ENCODE measurements at places on chromosomes 7 and 10. TPM values are rescaled to one million over a fixed set of nuclear protein-coding genes. Genes with fewer than 3 reads are reported as not detected.

- peaks cover 3% of the 10 kb centered on the region for H3K36me3 ChIP-seq
- H3K27ac ChIP-seq = no peak overlapping the region
- DNase-seq = no peak
- H3K27me3 ChIP-seq = peaks cover 43% of the 10 kb centered on the region
Observed at GRCh38 chr7:26853788-26854393, 10.5 kb downstream of the SKAP2 start.

DNA sequence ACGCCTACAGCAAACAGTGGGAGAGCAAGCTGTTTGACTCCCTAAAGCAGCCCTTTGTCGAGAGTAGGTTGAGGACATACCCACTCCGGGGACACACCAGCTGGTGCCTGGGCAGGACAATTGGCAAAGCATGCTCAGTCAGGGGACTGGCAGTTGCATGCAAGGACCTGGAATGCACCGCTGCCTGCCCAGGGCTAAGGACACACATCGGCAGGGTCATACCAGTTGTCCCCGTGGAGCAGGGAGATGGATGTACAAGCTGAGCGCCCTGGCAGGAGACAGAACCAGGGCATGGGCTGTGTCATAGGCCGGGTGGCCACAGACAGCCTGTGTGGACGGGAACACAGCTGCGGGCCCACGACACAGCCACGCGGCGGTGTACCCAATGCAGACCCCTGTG is 18.3 kb upstream of the ELN start:
- no peaks in the 10 kb centered on the region for H3K36me3 ChIP-seq
- no peak for DNase-seq
- peaks cover 88% of the 10 kb centered on the region for H3K4me1 ChIP-seq
- H3K27me3 ChIP-seq = no peaks in the 10 kb centered on the region
- no peak overlapping the region for H3K4me3 ChIP-seq
- H3K27ac ChIP-seq = peak overlapping the region; percentile 99

DNA sequence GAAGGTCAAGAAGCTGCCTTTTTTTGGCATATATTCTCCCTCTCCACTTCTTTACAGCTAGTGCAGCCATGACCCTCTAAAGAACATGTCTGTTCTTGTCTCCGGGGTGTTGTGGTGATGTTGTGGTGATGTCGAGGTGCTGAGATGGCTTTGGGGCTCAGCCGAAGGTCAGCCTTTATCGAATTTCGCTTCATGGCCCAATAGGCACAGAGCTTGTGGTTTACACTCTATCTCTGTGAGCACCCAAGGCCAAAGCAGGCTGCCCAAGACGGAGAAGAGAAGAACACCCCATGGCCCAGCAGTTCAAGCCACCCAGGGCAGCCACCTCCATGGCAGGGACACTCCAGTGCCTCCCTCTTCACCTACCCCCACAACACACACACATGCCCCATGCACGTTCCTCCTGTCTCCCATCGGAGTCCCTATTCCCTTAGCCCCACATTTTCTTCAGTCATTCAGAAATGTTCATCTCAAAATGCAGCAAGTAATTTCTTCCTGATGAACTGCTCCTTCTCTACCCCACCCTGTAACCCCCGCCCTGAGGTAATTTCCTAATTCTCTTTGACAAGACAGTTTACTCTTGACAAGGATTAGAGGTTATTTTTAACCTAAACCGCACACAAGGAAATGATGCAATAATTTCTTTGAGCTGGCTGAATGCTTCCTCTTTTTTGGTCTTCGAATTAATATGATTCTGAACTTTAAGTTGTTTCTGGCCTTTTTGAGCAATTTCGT is 18.6 kb upstream of the ADRB1 start:
- H3K27me3 ChIP-seq = no peaks in the 10 kb centered on the region
- H3K4me3 ChIP-seq = no peak overlapping the region
- DNase-seq = no peak
- peak overlapping the region; percentile 18 for H3K27ac ChIP-seq
- H3K4me1 ChIP-seq = peaks cover 43% of the 10 kb centered on the region

DNA sequence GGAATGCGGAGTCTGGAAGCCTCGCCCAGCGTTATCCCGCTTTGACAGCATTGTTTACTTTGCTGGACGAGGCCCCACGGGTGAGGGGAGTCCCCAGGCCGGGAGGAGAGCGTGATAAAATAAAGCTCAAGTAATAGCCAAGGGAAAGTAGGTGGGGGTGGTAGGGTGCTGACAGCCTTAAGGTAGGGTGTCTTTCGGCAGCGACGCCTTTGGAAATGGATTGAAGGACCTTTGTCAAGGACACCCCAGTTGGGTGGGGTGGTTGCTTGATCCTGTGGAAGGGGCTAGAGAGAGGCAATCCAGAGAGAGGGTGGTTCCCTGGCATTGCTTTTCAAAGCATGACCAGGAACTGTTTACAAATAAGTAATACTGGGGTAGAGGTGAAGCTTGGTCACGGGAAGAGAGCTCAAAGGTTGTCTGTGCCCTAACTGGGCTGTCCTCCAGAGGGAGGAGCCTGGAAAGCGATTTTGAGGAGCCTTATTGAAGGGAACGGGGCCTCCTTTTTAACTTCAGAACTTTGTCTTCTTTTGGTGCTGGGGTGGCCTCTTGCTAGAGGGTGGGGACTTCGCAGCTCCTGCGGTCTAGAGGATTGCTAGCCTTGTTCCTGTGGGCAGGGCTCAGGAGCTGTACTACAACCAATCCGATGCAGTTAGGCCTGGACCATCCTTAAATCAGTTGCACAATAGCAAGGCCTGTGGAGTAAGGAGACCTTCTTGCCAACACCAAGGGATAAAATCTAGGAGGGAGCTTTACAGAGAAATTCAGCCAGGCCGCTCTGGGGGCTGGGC is 1.3 kb downstream of the EIF4EBP2 start:
- H3K4me3 ChIP-seq = peak overlapping the region; percentile 94
- H3K27ac ChIP-seq = peak overlapping the region; percentile 98
- no peaks in the 10 kb centered on the region for H3K27me3 ChIP-seq
- H3K4me1 ChIP-seq = peaks cover 41% of the 10 kb centered on the region
- no peak for DNase-seq
- H3K36me3 ChIP-seq = peaks cover 4% of the 10 kb centered on the region

- H3K36me3 ChIP-seq = no peaks in the 10 kb centered on the region
- no peaks in the 10 kb centered on the region for H3K4me1 ChIP-seq
- H3K27me3 ChIP-seq = peaks cover 1% of the 10 kb centered on the region
- H3K27ac ChIP-seq = no peak overlapping the region
Observed at GRCh38 chr7:145497911-145498525, 618.6 kb upstream of the CNTNAP2 start.

DNA sequence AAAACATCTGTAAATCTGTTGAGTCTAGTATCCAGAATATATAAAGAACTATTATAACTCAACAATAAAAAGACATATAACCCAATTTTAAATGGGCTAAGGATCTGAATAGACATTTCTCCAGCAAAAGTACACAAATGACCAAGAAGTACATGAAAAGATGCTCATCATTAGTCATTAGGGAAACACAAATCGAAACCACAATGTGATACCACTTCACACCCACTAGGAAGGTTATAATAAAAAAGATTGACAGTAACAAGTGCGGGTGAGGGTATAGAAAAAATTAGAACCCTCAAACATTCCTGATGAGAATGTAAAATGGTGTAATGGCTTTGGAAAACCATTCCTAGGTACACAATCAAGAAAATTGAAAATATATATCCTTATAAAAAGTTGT is 4.1 kb downstream of the XPNPEP1 start:
- DNase-seq = no peak
- H3K4me1 ChIP-seq = peaks cover 56% of the 10 kb centered on the region
- no peak overlapping the region for H3K4me3 ChIP-seq
- no peaks in the 10 kb centered on the region for H3K27me3 ChIP-seq

DNA sequence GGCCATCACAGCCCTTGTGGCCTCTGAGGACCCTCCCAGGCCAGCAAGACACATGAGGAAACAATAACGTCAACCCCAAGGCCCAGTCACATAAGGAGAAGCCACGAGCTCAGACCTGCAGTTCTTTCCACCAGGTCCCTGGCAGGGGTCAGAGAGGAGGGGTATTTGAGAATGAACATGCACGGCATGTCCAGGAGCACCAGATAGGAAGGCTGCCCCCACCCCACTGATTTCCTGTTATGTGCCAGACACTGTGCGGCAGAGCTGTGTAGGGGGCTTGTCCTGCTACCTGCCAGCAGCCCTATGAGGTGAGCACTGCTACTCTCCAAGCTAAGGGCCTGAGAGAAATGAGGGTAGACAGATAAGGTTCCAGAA is 40.7 kb upstream of the ZMIZ1 start:
- H3K27me3 ChIP-seq = peaks cover 8% of the 10 kb centered on the region
- H3K4me3 ChIP-seq = no peak overlapping the region
- H3K27ac ChIP-seq = no peak overlapping the region
- no peaks in the 10 kb centered on the region for H3K4me1 ChIP-seq
- no peaks in the 10 kb centered on the region for H3K36me3 ChIP-seq

- no peak overlapping the region for H3K4me3 ChIP-seq
- peaks cover 1% of the 10 kb centered on the region for H3K36me3 ChIP-seq
- no peak for DNase-seq
- H3K27ac ChIP-seq = no peak overlapping the region
Observed at GRCh38 chr7:33646891-33647391, 258.4 kb upstream of the BMPER start.

DNA sequence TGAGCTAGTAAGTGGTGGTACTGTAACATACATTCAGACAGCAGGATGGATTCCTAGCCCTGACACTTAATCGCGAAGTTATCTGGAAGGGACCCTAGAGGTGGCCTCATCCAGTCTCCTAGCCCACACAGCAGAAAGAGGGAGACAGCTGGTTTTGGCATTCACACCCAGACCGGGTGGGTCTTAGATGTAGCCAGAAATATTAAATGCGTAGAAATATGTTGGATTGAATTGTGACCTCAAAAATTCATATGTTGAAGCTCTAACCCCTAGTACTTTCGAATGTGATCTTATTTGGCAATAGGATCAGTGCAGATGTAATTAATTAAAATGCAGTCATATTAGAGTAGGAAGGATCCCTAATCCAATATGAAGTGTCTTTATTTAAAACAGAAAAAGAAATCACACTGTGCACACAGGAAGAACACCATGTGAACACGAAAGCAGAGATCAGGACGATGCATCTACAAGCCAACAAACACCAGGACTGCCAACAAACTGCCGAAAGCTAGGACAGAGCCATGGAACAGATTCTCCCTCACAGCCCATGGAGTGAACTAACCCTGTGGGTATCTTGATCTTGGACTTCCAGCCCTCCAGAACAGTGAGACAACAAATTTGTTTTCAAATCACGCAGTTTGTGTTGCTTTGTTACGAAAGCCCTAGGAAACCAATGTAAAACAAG is 2.9 kb upstream of the XPNPEP1 start:
- no peak overlapping the region for H3K4me3 ChIP-seq
- no peaks in the 10 kb centered on the region for H3K36me3 ChIP-seq
- H3K4me1 ChIP-seq = peaks cover 30% of the 10 kb centered on the region
- DNase-seq = no peak

The MYOF gene
- 526 TPM for total RNA-seq

The FHIP2A gene
- 48.2 TPM for total RNA-seq
